Activated CD8-positive, alpha-beta memory T cell treated with anti-CD3 and anti-CD28 coated beads, Interleukin-2, amount 50 U/mL, for 4 hours (primary cell): ENCODE measurements at places on chromosomes 7 and 10.
A peak's percentile ranks its signal among the peaks of the same experiment; 100 is the strongest.

GRCh38 chr10:32548208-32548607 lies 102.3 kb downstream of the CCDC7 start:
- no peak for DNase-seq

DNA sequence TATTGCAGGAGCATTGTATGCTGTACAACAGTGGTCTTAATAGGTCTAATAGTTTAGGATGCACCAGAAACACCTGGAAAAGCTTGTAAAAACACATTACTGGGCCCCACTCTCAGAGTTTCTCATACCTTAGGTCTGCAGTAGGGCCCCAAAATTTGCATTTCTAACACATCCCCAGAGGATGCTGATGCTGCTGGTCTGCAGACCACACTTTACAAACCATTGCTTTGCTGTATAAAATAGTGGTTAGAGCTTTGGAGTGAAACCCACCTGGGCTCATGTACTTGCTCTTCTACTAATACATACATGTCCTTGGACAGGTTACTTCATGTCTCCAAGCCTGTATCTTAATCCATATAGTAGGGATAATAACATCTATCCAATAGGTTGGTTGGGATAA lies 279.7 kb downstream of the GRM8 start:
- DNase-seq = no peak

GRCh38 chr10:11416974-11417373 lies 194.5 kb downstream of the USP6NL start:
- no peak for DNase-seq

GRCh38 chr7:159099711-159100231 lies 44.9 kb downstream of the VIPR2 start:
- no peak for DNase-seq

- DNase-seq = no peak
These were observed 6.7 kb upstream of the AIFM2 start for GRCh38 chr10:70139151-70139996.

GRCh38 chr7:5708271-5708670 lies 73.2 kb downstream of the RNF216 start:
- DNase-seq = no peak

- no peak for DNase-seq
These were observed 14.7 kb downstream of the PTPRZ1 start for GRCh38 chr7:121887634-121888033.

GRCh38 chr10:71547876-71548846 lies 151.4 kb downstream of the CDH23 start:
- DNase-seq = no peak

- DNase-seq = no peak
These were observed 597 bp downstream of the SND1 start for GRCh38 chr7:127652333-127653248.

DNA sequence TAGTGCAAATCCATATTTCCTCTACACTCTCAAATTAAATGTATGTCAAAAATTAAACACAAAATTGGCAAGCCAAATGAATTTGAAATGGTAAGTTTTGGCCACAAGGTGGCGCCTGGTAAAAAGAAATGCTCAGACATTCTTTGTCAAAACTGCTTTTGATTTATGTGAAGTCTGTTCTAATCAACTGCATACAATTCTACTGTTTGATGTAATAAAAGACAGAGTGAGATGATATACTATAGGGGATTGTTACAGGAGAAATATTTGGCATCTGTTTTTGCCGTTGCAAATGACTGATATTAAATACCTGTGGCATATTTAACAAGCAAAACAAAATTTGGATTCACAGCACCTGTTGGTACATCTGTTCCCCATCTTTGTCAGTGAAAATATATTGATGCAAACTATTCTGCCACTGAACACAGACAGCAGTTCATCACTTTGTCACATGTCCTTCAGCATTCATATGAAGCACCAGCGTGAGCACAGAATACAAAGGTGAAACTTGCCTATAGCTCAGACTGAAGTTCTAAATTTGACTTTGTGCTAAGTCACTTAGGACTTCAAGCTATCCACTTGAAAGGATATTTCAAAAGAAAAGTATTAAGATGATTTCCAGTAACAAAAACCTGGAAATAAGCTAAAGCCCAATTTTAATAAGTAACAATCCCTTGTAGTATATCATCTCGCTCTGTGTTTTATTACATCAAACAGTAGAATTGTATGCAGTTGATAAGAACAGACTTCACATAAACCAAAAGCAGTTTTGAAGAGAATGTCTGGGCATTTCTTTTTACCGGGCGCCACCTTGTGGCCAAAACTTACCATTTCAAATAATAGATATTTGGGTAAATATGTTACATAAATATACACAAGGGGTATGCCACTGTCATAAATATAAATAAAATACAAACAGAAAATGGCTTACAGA lies 10.2 kb upstream of the CH25H start:
- peak; percentile 64 for DNase-seq

GRCh38 chr10:130968511-130968910 lies 343.0 kb downstream of the TCERG1L start:
- DNase-seq = no peak

DNA sequence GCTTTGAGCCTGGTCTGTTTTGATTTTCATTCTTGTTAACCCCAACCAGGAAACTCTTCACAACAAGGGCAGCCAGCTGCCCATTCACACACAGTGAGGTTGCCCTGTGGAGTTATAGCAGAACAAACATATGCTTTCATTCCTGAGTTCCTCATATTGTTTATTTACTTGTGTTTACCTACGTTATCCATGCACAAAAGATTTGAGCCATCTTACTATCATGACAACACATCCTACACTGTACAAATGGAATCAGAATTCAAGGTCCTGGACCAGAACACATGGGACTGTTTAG lies 21.7 kb upstream of the BMPER start:
- DNase-seq = no peak

- no peak for DNase-seq
These were observed 27.9 kb upstream of the COL1A2 start for GRCh38 chr7:94366832-94367231.

DNA sequence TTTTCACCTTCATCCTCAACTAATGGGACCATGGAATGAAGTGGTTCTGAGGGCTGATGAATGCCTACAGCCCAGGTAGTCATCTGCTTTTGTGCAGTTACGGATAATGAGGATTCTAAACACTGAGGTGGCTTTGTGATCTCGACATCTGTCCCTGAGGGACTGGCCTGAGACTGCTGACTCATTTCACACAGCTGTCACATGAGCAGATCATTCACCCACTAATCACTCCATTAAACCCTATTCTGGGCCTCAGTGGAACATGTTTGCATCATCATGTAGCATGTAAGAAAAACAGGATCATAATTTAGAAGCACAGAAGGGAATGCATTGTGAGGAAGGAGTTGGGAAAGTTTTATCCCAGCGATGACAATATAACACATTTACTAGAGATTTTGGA lies 79.4 kb upstream of the FEZF1 start:
- no peak for DNase-seq

DNA sequence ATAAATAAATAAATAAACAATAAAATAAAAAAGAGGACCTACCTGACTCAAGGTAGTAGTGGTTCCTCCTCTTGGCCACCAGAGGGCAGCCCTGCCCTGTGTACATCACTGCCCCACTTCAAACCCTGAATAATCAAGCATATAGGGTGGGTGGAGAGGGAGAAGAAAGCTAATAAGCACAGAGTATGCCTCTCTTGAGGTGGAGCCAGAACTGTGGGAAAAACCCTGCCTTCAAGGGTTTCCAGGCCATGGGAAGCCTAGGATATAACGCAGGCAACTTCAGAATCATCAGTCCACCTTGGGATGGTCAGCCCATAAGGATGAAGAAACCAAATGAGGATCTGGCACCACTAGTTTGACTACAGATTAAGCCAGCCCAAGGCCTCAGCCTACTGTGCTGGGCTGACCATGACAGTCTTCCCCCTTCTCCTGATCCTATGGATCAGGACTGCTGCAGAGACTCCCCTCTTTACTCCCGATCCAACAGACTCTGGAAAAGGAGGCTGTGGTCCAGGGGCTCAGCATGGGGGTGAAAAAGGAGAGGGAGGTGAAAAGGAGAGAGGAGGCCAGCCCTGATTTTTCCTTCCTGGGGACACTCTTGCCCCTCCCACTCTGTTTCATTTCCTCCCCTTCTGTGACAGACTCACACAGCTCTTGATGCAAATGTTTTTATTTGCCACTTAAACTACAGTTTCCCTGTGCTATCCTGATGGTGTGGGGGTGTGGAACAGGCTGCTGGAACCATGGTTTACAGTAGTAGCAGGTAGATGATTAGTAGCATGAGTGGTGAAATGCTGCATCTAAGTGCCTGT lies 10.1 kb downstream of the AVPI1 start:
- peak; percentile 54 for DNase-seq

DNA sequence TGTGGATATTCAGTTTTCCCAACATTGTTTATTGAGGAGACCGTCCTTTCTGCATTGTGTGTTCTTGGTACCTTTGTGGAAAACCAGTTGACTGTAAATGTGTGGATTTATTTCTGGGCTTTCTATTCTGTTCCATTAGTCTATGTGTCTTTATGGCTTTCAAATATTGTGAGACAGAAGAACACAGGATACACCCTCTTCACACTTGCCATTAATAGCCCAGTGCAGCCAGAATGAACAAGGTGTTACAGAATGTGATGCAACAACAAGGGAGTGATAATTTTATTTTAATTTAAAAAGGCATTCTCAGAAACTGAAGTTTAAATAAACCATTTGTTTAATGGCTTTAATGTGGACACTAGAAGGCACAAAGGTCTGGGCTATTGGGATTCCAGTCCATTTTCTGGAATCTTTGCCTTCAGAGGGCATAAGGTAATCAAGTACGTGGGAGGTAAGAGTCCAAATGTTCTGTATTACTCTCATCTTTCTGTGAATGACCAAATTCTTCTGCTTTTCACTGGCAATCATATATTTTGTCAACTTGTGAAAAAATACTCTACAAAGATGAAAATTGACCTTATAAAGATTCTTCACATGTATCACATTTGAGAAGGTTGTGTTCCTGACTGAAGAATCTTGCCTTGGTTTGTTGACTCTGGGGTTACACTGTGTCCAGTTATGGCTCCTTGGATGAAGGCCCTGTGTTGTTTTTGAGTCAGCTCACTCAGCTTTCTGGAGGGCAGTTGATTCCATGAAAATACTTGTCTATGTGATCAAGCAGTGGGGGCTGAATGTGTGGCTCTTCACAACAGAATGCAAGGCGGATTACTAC lies 962.7 kb downstream of the LRMDA start:
- no peak for DNase-seq

- DNase-seq = no peak
These were observed 6.8 kb upstream of the CLDN4 start for GRCh38 chr7:73823873-73824592.

DNA sequence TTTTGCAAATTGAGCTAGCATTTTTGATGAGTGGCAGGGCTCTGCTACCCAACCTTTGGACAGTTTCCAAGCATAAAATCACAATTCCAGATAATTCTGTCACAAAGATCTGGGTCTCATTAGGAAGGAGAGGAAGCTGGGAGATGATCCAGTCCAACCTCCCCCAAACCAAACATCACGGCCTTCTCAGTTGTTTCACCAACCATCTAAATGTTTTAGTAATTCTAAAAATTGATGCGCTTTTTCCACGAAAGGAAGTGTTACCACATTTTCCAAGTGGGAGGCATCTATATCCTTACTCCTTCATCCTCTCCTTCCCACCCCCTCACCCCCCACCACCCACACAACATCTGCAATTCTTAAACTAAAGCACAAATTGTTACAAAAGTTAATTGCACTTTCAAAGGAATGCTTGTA lies 108.3 kb downstream of the EGFR start:
- no peak for DNase-seq

GRCh38 chr7:78563191-78563590 lies 764.6 kb downstream of the PHTF2 start:
- DNase-seq = no peak

GRCh38 chr10:51469686-51470085 lies 229.7 kb downstream of the CSTF2T start:
- no peak for DNase-seq

GRCh38 chr7:122699017-122699416 lies at the start of gene RNF133:
Gene RNF133 (minus strand): TSS chr7:122699117. CDS start chr7:122698918, 199 bp downstream.
- DNase-seq = no peak

DNA sequence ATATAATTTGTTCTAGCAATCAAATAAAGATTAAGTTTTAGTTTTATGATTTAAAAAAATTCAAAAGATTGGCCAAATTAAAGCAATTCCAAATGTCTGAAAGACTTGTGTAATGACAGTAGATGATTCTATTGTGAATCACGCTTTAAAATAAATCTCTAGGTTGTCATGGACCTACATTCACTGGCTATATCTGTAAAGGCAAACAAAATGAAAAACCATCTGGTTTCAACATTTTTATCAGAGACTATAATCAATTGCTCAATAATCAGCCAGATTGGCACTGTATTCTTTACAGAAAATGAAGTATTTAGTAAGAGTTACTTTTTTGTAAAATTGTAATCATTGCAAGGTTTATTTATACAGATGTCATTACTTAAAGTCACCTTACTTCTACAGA lies 60.7 kb downstream of the DGKB start:
- no peak for DNase-seq

- no peak for DNase-seq
These were observed 759 bp downstream of the NUDT1 start for GRCh38 chr7:2242541-2243429.

GRCh38 chr10:130254662-130255061 lies 118.5 kb downstream of the GLRX3 start:
- no peak for DNase-seq

DNA sequence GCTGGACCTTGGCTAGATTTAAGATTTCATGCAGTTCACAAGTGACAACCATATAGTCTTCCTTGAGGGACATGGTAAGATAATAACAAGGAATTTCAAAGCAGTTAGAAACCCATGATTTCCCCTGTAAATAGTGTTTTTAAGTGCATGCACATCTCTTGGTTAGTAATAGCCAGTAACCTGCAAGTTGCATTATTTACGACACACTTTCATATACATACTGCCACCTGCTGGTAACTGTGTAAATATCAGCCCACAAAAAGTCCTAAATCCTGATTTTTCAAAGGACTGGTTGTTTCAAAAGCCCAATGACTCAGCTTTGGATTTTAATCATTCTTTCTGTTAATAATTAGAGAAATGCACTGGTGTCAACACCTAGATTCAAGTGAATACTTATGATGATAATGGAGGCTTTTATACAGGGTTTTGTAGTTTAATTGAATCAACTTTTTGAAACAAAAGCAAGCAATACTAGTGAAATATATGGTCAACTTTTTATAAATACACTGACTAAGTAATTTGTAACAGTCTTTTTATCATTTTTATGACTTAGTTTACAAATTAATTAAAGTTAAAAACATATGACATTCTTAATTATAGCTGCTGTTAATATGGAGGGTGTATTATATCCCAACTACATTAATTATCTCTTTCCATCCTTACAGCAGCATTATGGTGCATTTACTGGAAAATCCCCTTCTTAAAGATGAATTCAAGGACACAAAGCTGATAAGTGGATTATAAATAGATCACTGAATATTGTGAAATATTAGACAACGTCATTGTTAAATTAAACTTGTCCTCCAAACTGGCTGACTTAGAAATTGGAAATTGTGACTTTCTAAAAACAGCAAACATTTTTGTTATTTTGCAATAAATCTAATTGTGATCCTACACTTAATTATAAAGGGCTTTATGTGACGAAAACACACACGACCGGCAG lies 367.7 kb upstream of the SEMA3D start:
- no peak for DNase-seq
